ENCODE measurements at places on chromosomes 7 and 10.

- no peak for DNase-seq
Observed at GRCh38 chr10:12048547-12048946, 5.9 kb upstream of the UPF2 start.

- no peak for DNase-seq
Observed at GRCh38 chr10:89846281-89846630, 144.9 kb downstream of the KIF20B start.

GRCh38 chr7:39720586-39720985 is 97.2 kb downstream of the RALA start:
- no peak for DNase-seq

DNA sequence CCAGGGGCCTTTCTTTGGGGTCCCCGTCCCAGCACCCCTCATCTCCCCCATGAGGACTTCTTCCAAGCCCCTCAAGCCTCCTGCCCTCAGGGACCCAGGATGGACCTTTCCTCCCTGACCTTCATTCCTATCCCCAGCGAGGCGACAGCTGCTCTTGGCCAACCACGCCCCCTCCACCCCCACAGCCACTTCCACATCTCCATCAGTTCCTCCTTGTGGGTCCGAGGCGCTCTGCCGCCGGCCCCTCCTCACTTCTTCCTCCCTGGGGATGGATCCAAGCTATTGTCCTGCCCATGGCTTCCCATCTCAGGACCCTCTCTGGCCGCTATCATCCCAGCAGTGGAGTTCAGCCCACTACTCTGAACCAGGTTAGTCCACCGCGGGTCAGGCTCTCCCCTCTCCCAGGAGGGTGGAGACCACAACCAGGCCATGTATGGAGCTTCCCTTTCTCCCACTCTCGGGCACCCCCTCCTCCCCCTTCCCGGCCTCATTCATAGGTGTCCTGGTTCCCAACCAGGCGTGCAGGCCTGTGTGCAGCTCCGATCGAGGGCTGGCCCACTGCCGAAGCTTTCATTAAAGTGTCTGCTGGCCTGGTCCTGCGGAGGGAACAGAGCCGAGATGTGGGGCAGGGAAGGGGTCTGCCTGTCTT is 1.7 kb upstream of the SH2B2 start:
- peak; percentile 65 for DNase-seq

DNA sequence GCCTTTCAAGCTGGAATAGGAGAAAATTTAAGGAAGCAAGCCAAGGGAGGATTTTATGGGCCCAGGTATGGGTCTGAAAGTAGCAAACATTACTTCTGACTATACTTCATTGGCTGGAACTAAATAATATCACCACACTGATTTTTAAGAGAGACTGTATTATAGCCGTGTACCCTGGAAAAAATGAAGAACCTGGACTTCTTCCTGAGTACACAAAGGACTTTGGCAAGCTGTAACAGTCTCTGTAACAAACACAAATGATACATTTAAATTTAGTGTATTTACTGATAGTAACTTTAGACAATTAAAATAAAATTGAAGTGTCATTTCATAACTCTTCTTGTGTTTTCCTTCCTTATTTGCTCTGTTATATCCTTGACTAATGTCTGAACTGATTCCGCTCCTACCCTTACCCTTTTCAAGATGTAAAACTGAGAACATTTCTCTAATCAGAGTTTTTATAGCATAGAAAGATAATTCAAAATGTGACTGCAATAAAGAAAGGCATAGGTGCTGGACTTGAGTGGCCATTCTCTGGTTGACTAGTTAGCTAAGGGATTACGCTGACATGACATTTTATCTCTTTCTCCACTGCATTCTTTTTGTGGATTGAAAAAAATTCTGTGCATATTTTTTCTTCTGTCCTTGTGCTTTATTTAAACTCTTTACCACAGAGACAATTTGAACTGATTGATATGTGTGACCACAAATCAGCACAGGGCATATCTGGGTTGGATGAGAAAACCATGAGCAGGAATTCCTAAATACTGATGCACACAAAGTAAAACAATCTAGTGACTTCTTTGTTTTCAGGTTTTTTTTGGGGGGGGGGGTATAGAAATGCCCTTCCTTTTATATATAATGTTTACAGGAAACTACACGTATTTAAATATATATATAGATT is 349.7 kb downstream of the MDFIC start:
- DNase-seq = no peak

GRCh38 chr7:69871213-69871885 is 273.1 kb downstream of the AUTS2 start:
- no peak for DNase-seq

GRCh38 chr7:158676906-158677305 is 27.7 kb downstream of the NCAPG2 start:
- DNase-seq = no peak

DNA sequence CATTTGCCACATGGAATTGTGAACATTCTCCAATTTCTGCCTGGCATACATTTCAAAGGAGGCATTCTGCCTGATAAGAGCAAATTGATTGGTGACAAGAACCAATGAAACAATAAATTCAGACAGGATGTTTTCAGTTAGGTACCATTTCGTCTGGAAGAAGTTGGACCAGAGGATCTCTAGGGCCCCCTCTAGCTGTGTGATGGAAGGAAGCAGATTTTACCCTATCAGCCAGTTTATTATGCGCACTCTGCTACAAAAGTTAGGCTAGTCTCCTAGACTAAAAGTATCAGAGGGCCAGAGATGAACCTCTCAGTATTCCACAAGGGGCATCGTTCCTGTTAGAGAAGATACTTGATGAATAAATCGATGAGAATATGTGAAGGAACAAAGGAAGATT is 118.0 kb downstream of the BUB3 start:
- no peak for DNase-seq

GRCh38 chr7:117269417-117269816 is 53.4 kb downstream of the WNT2 start:
- no peak for DNase-seq

Measured in Ammon's horn (tissue), 1 donor.